ENCODE measurements at places on chromosomes 3 and 15.

- no peak for DNase-seq
Measured at GRCh38 chr3:196655496-196655895, 16.0 kb downstream of the NRROS start.

- DNase-seq = no peak
Measured at GRCh38 chr3:36812240-36812639, 47.9 kb upstream of the DCLK3 start.

DNA sequence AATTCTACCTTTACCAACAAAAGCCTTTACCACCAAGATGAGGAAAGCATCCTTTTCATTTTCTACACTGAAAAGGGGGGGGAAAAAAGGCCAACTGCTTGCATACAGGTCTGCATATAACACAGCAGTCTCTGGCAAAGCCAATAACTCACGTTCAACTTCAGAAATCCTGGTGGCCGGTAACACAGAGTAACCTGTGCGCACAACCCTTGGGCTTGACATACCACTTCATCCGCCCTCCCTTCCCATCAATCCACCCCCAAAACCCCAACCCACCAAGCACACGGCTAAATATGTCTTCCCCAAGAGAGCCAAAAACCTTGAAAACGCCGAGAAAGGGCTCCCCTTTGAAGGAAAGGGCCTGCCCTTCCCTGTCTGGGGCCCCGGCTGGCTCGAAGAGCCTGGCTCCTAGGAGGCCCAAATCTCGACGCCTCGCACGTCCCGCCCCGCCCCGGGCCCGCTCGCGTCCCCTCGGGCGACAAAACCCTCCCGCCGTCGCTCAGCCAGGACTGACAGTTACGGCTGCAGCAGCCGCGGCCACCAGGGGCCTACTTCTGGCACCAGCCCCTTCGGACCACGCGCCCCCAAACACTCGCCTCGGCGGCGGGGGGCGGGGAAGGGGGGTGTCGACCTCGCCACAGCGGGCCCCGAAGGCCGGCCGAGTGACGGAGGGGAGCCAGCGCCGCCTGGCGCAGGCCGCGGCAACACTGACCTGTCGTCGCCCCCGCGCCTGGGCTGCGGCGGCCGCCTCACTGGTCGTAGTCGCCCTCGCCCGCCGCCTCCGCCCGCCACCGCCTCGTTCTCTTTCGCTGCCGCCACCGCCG, 835 bp downstream of the UBE3A start:
- DNase-seq = peak; percentile 16

DNA sequence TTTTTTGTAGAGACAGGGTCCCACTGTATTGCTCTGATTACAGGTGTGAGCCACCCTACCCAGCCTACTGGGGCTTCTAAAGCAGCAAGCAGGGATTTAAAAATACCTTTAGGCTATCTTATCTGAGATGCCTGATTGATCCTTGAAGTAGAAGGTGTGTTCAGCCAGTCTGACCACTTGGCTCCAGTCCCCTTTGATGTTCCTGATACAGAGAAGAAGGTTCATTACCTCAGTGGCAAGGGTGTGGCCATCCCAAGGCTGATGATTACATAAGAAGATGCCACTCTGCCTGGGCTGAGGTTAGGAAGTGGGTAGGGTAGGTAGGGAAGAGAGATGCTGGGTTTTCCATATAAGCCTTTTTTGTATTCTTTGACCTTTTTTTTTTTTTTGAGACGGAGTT, 11.2 kb upstream of the DCAF1 start:
- no peak for DNase-seq

DNA sequence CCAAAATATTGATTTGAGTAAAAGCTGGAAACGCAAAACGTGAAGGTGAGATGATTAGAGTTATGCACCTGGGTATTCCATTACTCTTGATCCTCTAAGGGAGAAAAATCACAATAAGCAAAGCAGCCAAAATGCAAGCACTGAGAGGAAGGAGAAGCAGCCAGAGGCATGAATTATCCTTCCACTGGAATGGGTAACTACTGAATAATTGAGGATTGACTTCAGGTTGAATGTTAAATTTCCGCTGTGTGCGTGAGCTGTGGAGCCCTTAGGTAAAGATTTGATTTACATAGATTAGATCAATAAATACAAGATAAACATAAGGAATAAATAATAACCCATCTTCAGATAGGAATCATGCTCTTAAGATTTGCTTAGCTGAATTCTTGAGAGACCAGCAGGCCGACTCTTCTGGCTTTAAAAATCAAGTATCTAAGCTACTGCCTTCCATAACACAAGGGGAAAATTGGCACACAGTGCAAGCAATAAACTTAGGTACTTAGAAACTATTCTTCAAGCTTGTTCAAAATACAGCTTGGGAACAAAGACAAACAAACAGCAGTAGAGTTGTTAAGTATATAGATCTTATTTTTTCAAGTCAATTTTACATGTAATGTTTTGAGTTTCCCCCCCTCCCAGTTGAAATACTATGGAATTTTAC, 1459.5 kb downstream of the ZPLD1 start:
- DNase-seq = no peak

GRCh38 chr3:48129921-48130320, 58.3 kb downstream of the CDC25A start:
- no peak for DNase-seq

DNA sequence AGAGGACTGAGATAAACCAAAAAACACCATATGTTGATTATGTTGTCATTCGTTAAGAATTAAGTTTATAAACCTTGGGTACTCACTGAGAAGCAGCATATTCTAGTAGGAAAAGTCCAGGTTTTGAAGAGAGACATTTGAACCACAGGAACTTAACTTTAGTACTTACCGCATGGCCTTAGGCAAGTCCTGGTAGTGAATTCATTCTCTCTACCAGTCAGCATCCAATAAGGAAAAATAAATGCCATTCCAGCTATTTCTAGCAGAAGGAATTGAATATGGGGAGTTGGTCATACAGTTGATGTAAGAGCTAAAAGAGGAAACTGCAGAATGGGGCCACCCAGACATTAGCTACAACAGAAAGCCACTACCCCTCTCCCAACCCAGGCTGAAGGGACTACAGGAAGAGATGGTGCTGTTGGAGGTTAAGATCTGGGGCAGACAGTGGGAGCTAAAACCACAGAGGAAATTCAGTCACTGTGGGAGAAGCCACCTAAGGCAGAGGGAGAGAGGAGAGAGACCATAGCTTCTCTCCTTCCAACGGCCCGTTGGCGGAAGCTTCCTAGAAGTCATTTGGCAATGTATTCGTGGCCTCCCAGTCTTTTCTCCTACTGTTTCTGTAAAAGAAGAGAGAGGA, 133.8 kb upstream of the RARB start:
- DNase-seq = no peak

Data from NCI-H510A (cell line).